Thymus (tissue), 14 donors: ENCODE measurements at places on chromosomes 11 and 22.

GRCh38 chr11:15937601-15938120 is 418.7 kb downstream of the SOX6 start:
- DNase-seq, result no peak

DNA sequence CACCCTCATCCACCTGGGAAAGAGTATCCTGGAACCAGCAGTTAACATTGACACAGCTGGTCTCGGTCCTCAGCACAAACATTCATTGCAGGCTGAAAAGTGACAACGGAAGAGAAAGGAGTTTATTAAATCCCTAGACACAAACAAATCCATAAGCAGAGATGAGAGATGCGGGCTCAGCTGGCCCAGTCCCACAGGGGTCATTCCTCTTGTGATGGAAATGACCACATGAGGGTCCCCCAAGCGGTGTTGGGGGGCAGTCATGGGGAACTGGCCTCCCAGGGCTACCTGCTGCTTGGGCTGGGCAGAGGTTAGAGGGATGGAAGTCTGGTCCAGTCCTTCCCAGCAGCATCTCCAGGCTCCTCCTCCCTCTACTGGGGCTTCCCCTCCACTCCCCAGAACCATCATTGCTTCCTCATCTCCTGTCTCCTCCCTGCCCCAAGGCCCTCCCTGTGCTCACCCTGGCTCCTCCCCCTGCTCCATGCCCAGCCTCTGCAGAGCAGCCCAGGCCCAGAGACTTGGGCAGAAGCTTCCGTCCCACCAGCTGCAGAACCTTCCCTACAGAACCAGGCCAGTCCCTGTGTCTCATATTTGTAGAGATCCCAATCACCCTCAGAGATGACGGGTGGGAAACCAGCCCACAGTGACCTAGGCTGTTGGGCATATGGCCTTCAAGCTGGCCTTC is 5.4 kb upstream of the IGLL5 start:
- no peak for DNase-seq

- no peak for DNase-seq
Measured at GRCh38 chr11:72004515-72005346, 6.0 kb downstream of the IL18BP start.

DNA sequence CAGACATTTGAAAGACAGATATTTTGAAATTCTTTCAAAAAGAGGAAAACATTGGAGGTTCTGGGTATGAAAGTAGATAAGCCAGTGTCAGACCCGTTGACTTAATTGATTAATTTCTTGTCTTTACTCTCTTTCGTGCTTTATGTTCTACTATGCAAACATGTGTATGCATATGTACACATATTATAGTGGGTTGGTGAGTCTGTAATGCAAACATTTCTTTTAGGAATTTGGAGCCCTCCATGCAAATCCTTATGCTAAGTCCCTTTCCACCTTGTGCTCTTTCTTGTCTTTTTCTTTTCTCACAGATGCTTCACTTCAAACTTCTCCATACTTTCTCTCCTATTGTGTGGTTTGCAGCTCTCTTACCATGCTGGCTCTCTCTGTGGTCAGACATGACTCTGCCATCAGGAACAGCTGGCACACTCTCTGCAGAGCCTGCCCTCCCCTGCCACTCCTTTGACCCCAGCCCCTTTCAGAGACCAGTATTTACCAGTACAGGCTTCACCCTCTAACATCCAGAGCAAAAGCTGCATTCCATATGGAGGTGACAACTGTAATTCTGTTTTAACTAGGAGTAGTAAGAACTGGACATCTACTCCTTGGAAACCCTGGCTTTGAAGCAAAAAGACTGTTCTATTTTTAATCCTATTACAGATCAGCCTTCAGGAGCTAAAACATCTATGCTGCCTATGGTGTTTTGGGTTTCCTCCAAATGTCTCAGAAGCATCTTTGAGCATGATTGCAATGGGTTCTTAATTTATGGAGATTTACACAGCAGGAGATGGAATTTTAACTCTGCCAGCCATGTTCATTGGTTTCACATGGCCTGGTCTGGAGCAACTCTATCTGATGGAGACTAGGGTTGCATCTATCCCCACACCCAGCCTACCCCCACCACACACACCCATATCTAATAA is 386.9 kb upstream of the FAT3 start:
- DNase-seq, result no peak

GRCh38 chr11:12467610-12468009 is 90.2 kb downstream of the PARVA start:
- DNase-seq, result no peak

GRCh38 chr22:39621826-39622225 is 51.3 kb downstream of the CACNA1I start:
- no peak for DNase-seq

GRCh38 chr22:45640941-45641621 is 30.6 kb upstream of the ATXN10 start:
- DNase-seq, result no peak

DNA sequence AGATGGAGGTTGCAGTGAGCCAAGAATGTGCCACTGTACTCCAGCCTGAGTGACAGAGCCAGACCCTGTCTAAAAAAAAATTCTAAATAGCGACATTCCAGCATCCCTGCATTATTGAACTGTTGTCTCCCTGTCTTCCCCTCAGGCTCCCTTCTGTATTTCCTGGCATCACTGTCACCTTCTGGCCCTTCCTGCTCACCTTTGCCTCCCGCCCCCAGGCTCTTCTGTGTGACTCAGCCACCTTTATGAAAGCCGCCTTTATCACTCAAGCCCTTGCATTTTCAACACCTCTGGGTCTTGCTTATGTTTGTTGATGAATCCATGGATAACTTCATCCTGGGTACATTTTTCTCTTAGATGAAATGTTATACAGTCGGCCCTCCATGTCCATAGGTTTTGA is 21.1 kb downstream of the UBASH3B start:
- no peak for DNase-seq

- no peak for DNase-seq
Measured at GRCh38 chr11:18071098-18071705, 25.1 kb upstream of the TPH1 start.

GRCh38 chr11:47443028-47443700 is 5.8 kb downstream of the RAPSN start:
- no peak for DNase-seq

DNA sequence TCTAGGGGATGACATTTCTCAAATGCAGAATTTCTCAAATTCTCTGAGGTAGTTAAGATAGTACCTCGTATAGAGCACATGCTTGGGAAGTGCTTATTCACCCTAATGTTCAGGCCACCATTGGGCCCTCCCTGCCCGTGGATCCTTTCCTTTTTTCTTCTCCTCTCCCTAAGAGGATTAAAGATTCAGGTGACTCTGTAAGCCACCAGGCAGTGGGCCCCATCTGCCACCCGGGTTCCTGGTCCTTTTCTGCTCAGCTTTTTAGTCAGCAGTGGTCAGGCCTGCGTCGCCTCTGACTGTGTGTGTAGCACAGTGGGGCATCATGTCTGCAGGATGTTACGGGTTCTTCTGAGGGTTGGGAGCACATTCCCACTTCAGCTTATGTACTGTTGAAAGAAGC is 7.2 kb downstream of the CEP164 start:
- DNase-seq, result no peak

DNA sequence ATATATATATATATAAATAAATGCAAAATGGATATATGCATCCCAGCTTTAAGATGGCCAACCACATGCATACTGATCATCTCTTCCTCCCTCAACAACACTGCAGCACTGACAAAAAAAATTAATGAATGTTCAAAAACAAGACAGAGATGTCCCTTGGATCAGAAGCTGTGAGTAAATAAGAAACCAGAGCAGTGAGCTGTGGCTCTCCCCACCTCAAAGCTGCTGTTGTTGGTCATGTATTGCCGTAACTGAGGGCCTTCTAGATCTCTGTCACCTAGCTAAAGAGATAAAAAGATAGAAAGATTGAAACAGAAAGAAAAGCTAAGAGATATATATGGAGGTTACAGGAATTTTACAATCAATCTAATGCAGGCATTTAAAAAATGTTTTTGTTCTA is 15.5 kb upstream of the TMEM135 start:
- no peak for DNase-seq

GRCh38 chr11:12148466-12148865 is 38.1 kb downstream of the MICAL2 start:
- DNase-seq, result no peak

DNA sequence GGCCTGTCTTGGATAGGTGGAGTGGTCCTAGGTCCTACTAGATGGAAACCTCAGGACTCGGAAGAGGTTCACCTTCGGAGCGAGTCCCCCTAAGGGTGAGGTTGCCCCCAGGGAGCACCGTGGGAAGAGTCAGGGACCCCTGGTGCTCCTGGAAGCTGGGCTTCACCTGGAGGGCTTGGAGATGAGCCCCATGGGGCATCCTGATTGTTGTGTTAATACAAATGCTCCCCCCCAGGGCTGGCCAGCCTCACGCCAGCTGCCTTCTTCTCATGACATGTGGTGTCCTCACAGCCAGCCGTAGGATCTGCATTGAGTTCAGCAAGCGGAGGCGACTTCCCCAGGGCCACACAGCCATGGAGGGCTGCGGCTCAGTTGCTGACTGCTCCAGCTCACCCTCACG is 1487.5 kb downstream of the BRD1 start:
- DNase-seq, result no peak

DNA sequence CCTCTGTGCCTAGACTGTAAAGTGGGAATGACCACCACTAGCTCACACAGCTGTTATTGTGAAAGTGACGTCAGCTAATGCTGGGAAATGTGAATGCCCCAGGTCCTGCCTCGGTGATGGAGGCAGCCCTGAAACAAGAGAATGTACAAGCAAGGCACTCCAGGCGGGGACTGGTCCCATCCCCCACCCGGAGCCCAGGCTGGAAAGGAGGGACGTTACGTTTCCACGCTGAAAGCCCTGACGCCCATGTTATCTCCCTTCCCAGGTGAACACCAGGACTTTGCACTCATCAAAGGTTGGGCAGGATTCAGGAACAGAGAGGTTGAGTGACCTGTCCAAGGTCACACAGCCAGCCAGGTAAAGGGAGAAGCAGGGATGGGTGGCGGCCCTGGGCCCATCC is 784 bp downstream of the SULT4A1 start:
- DNase-seq, result no peak

- no peak for DNase-seq
Measured at GRCh38 chr11:2525166-2525861, 80.5 kb downstream of the KCNQ1 start.

DNA sequence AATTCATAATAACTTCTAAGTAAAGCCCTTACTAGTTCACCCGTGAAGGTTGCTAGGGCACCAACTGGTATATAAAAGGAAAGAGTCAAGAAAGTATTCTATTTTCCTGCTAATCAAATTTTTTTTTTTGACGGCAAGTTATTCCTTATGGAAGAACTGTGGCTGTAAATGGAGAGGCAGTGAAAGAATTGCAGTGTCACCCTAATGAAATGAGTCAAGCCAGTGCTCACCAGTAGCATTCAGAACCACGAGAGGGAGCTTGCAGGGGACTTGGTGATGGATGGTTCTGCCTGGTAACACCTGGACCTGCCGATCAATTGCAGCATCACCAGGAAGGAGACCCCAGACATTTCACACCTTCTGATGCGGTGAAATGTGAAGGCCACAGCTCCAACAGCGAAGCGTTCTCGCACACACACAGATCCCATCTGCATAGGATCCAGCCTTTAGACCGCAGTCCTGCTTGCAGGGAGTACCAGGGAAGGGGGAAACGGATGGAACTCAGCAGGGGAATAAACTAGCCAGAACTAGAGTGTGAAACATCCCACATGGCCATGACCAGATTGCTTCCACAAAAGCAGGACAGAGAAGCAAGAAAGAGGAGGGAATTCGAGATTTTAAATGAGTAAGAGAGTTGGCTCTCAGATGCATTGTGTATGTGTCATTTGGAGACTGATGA is 326.2 kb downstream of the TBC1D22A start:
- DNase-seq, result no peak

- DNase-seq, result no peak
Measured at GRCh38 chr22:19138217-19139000, 6.0 kb downstream of the ESS2 start.

DNA sequence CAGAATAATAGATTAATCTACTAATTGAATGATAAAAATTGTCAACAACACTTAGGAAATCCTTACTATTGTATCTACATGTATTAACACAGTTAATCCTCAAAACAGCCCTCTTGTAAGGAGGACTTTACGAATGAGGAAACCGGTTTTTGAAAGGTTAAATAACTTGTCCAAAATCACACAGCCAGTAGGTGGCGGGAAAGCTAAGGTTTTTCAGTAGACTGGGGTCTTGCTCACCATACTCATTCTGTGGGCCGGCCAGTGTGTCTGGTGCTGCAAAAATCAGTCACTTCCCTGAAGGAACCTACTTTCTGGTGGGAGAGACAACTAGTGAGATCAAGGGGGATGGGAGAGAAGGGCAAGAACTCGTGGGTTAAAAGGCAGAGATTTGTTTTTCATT is 3.8 kb downstream of the DCPS start:
- no peak for DNase-seq

GRCh38 chr22:36756746-36757655 is 18.9 kb downstream of the IFT27 start:
- no peak for DNase-seq

GRCh38 chr11:75534259-75535069 is 8.7 kb upstream of the GDPD5 start:
- no peak for DNase-seq

DNA sequence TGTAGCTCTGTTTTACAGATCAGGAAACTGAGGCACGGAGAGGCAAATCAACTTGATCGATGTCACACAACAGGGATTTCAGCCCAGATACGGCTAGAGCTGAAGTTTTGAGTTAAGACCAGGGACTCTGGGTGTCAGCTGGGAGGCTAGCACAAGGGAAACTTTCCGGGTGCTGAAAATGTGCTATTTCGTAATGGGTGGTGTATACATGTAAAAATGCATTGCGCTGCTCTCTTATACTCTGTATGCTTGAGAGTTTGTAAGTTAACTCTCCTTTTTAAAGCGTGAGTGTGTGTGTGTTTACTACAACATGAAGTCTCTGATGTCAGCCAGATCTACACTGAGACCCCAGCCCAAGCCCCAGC is 227.6 kb downstream of the MN1 start:
- no peak for DNase-seq
